Activated T-helper 17 cell treated with anti-CD3 and anti-CD28 coated beads, Interleukin-2, amount 50 U/mL, for 72 hours (primary cell): ENCODE measurements at places on chromosomes 1 and 21. TPM values are rescaled to one million over a fixed set of nuclear protein-coding genes. Genes with fewer than 3 reads are reported as not detected.

DNA sequence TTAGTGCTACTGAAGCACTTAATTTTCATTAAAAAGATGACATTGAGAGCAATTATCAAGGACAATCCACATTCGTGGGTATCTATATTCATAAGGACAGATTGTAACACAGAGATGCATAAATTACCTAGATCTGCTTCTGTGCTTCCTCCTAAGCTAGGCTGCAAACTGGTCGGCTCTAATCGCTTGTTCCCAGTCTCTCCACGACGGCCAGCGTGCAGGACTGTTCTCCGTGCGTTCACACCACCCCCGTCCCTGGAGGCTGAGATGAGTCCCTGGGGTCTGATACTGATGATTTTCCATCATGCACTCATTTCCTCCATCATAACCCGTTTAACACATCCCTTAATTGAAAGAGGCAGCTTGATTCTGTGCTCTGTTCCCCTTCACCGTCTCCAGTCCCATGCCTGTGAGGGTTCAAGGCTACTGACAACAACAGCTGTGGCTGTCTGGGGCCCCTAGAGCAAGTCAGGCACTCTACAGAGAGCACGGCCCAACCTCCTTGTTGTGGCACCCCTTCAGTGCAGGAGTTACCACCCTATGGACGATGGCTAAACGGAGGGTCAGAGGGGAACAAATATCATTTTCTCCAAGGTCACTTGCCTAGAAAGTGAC, 469.6 kb downstream of the NPHP4 start:
- ATAC-seq: no peak
- H3K4me3 ChIP-seq: no peak overlapping the region

DNA sequence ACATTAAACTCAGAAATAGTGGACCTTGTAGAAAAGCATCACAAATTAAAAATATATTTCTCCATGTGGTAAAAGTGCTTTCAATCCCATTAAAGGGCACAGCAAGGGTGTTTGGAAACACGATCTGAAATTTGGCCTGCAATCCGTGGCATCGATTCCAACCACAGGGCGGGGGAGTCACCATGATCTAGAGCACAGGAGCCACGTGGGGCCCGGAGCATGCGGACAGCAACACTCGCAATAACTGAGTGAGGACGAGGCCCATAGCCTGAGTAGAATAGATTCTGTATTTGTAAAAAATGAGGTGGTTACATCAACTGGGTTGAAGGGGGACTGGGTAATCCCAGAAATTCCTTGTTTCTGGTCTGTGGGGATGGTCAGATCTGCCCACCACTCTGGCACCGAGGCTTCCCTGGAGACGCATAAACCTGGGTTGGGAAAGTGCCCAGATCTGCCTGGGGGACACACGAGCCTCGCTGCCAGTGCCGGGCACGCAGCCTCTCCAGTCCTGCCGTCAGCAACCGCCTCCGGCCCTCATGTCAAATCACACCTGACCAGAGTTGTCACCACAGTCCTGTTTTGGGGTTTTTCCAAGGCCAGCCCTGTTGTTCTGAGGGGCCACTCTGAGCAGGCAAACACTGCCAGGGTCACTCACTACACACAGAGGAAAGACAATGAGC, 104.3 kb downstream of the PGBD5 start:
- ATAC-seq: no peak
- no peak overlapping the region for H3K27ac ChIP-seq
- H3K4me1 ChIP-seq: no peaks in the 10 kb centered on the region

DNA sequence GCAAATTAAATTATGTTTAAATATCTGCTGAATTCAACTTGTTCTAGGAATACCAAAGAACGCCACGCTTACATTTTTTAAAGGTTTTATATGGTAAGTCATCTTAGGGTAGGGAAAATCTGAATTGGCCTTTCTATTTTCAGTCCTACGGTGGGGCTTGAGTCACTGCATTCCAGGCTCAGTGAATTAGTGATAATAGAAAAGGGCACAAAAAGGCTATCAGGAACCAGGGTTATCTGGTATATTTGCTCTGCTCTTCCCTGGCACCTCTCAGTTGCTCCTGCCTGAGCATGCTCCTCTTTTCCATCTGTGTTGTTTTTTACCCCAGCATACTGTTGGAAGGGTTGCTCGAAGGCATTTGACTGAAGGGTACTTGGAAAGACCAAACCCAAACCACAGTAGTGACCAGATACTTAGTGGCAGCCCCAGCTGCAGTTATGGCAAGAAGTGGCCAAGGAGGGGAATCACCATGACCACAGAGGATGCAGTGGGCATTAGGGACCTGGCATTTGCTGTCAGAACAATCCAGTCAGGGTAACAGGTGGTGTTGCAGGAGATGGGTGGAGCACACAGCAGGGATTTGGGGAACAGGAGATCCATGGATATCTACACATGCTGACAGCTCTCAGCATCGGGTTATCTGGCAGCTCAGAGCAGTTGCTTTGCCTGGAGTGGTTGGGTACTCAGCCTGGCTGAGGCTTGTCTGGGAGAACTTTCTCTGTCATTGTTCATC, 2.3 kb downstream of the OVAAL start:
- H3K4me1 ChIP-seq: no peaks in the 10 kb centered on the region
- H3K36me3 ChIP-seq: no peaks in the 10 kb centered on the region
- no peak overlapping the region for H3K4me3 ChIP-seq
- H3K27ac ChIP-seq: no peak overlapping the region
- H3K27me3 ChIP-seq: peaks cover 23% of the 10 kb centered on the region

GRCh38 chr1:65164633-65165032, 16.6 kb downstream of the AK4 start:
- peaks cover 12% of the 10 kb centered on the region for H3K4me1 ChIP-seq
- no peaks in the 10 kb centered on the region for H3K27me3 ChIP-seq

GRCh38 chr1:191582169-191582568, 576.1 kb upstream of the RGS18 start:
- no peak for ATAC-seq
- H3K4me3 ChIP-seq: no peak overlapping the region
- no peak overlapping the region for H3K27ac ChIP-seq
- H3K4me1 ChIP-seq: no peaks in the 10 kb centered on the region
- H3K27me3 ChIP-seq: no peaks in the 10 kb centered on the region

GRCh38 chr1:23906731-23907130, 6.4 kb downstream of the CNR2 start:
- no peak for ATAC-seq
- peaks cover 29% of the 10 kb centered on the region for H3K27me3 ChIP-seq
- no peak overlapping the region for H3K27ac ChIP-seq
- H3K4me3 ChIP-seq: no peak overlapping the region

- no peak overlapping the region for H3K4me3 ChIP-seq
- ATAC-seq: no peak
- peaks cover 5% of the 10 kb centered on the region for H3K27me3 ChIP-seq
- no peaks in the 10 kb centered on the region for H3K36me3 ChIP-seq
Measured at GRCh38 chr1:208782186-208782585, 538.0 kb upstream of the PLXNA2 start.

GRCh38 chr1:46424730-46425129, 30.6 kb downstream of the FAAH start:
- peaks cover 4% of the 10 kb centered on the region for H3K36me3 ChIP-seq
- ATAC-seq: no peak
- H3K4me3 ChIP-seq: peak overlapping the region; percentile 63

DNA sequence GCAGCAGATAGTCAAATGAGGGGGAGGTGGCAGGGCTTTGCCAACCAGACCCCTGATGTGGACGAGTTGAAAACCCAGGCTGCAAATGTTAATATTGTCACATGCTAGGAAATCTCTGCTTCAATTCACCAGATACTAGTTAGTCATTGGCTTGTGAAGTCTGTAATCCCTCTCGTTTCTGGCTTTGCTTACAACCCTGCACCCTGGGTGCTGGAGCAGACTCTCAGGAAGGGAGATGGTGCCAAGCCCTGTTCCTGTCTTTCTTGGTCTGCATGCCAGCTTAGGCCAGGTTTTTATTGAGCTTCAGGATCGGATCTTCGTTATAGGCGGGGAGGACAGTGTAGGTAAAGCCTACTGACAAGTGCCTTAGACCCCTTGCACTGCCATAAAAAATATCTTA, 53.3 kb downstream of the MDM4 start:
- ATAC-seq: no peak
- no peak overlapping the region for H3K4me3 ChIP-seq
- peaks cover 13% of the 10 kb centered on the region for H3K4me1 ChIP-seq
- H3K36me3 ChIP-seq: peaks cover 49% of the 10 kb centered on the region
- H3K27ac ChIP-seq: no peak overlapping the region
- no peaks in the 10 kb centered on the region for H3K27me3 ChIP-seq

DNA sequence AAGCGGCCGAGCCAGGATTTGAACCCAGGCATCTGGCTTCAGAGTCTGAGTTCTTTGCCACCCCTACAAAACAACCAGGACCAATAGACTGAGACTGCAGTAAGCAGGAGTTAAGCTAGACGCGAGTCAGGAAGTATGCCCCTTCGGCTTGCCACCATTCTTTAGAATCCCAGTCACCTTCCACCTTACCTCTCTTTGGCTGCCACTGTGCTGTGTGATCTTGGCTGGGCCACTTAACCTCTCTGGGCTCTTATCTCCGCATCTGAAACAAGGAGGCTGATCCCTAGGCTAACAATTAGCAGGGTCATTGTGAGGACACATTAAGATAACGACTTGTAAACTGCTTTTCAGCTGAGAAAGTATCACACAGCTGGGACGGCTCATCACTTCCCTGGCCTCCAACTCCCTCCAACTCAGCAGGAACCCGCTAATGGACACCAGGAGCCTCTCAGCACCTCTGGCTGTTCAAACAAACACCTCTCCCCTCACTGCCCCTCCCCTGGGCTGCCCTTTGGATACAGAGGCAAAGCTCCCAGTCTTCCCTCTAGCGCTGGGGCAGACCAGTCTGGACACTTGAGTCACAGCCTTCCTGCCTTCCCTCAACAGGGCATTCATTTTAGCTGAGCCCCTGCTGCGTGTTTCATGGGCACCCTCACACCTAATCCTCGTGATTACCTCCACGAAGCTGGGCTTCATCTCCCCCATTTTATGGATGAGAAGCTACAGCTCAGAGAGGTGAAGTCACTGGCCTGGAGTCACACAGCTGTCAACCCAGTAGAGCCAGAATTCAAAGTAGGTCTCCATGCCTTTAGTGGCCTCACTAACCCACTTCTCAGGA, 83.2 kb downstream of the CAMK2N1 start:
- H3K27ac ChIP-seq: no peak overlapping the region
- H3K4me3 ChIP-seq: no peak overlapping the region
- ATAC-seq: no peak
- peaks cover 43% of the 10 kb centered on the region for H3K27me3 ChIP-seq

DNA sequence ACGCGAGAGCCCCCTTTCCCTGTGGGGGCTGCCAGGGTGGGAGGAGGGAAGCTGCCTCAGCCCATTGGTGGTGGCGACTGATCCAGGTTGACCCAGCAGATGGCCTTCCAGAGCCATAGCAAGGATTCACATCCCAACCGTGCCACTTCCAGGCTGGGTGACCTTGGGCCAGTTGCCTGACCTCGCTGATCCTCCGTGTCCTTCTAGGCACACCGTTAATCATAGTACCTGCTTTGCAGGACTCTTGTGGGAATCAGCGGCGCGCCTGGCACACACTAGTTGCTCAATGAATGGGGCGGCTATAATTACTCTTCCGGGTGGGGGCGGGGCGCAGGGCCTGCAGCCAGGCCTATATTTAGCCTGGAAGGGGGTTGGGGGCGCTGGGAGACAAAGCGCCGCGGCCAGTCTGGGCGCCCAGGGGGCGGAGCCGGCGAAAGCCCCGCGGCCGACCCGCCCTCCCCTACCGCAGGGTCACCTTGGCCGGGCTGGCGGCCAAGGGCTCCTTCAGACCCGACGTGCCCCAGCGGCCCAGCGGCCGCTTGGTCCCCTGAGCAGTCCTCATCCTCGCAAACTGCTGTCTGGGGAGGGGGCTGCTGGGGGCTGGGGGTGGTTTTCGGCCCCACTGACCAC, 5.1 kb downstream of the HSPB7 start:
- peaks cover 18% of the 10 kb centered on the region for H3K27me3 ChIP-seq
- no peak overlapping the region for H3K27ac ChIP-seq
- no peaks in the 10 kb centered on the region for H3K4me1 ChIP-seq

DNA sequence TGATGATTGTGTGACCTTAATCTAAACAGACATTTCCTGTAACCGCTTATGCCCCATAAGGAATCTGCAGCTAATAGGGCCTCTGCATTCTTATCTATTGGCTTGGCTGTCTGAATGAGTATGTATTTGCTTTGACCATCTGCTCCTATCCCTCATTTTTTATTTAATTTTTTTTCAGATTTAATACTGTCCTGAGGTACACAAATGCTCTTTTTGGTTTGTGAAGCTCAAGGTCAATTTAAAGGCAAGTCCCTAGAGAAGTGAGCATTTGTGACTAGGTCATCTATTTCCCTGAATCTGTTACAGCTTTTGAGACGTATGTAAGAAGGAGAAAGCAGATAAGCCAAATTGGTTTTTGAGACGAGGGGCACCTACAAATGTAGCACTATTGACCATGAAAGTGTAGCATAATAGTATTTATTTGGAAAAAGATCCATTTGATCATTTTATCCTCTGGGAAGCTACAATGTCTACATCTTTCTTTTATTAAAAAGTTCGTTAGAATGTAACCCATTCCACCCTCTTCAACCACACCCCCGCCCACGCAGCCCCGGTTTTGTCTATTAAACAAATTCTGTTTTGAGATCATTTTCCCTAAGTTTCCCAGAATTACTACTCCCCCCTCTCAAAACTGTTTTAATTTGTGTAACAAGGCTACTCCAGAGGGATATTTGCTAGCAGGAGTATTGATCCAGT, 69.2 kb upstream of the HSPA13 start:
- H3K27me3 ChIP-seq: no peaks in the 10 kb centered on the region
- H3K36me3 ChIP-seq: no peaks in the 10 kb centered on the region
- peak overlapping the region; percentile 95 for H3K27ac ChIP-seq
- H3K4me1 ChIP-seq: peaks cover 28% of the 10 kb centered on the region

GRCh38 chr1:178487070-178487615, 9.6 kb downstream of the CLEC20A start:
- peaks cover 17% of the 10 kb centered on the region for H3K27me3 ChIP-seq
- H3K27ac ChIP-seq: no peak overlapping the region
- H3K36me3 ChIP-seq: no peaks in the 10 kb centered on the region
- H3K4me1 ChIP-seq: no peaks in the 10 kb centered on the region
- no peak for ATAC-seq

DNA sequence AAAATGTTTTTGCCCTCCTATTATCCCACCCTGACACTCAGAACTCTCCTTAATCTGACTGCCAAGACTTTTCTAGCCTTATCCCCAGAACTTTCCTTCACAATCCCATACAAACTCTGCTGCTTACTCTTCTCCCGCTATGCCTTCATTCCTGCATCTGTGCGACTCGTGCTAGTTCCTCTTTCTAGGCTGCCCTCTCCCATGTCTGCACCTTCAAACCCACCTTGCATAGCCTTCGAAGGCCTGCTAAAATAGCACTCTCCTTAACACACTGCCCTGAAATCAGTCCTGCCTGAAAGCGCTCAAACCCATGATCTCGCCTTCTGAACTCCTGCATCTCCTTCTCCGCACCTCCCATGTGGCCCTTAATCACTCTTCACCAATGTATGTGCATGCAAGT, 2.5 kb upstream of the NCF2 start:
- no peaks in the 10 kb centered on the region for H3K36me3 ChIP-seq
- H3K27me3 ChIP-seq: no peaks in the 10 kb centered on the region
- no peak overlapping the region for H3K4me3 ChIP-seq
- H3K27ac ChIP-seq: no peak overlapping the region
- H3K4me1 ChIP-seq: peaks cover 13% of the 10 kb centered on the region
- ATAC-seq: no peak

GRCh38 chr1:67169496-67169895, 3.2 kb downstream of the IL23R start:
- peaks cover 79% of the 10 kb centered on the region for H3K36me3 ChIP-seq
- ATAC-seq: no peak
- H3K27me3 ChIP-seq: no peaks in the 10 kb centered on the region
- peak overlapping the region; percentile 100 for H3K27ac ChIP-seq

LCE2A gene
- total RNA-seq: not detected

NTMT2 gene
- total RNA-seq: not detected

MYOC gene
- not detected for total RNA-seq

RBM11 gene
- 2.9 TPM for total RNA-seq

DCDC2B gene
- total RNA-seq: 0.28 TPM

TMEM200B gene
- 1.1 TPM for total RNA-seq

TOE1 gene
- total RNA-seq: 35.8 TPM

GPR161 gene
- total RNA-seq: 0.93 TPM

DCST1 gene
- total RNA-seq: not detected

ANGPTL3 gene
- total RNA-seq: not detected
